ENCODE measurements at places on chromosomes 11 and 22.

GRCh38 chr11:13963169-13963948 is 836 bp downstream of the SPON1 start:
- DNase-seq, result peak; percentile 69

GRCh38 chr22:29108137-29108536 is 35.3 kb downstream of the KREMEN1 start:
- DNase-seq, result no peak

DNA sequence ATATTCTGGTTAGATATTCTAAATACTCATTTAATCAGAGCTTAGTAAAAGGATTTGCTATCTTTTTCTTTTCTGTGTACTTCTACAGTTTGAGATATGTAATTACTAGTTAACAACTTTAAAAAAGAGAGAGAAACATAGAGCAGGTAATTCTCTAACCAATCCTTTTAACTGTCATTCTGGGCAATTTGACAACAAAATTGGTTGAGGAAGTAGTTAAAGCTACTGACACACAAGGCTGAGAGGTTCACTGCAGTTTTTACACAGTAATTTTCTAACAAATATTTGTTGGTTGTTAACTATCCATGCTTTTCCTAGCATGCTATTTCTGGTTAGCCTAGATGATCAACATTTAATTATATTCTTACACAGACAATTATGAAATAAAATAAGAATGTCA is 3.6 kb downstream of the SOX6 start:
- no peak for DNase-seq

GRCh38 chr11:2383852-2384804 is 7.0 kb downstream of the CD81 start:
- no peak for DNase-seq

GRCh38 chr11:11641581-11641980 is 19.8 kb upstream of the GALNT18 start:
- no peak for DNase-seq

- peak; percentile 79 for DNase-seq
Observed at GRCh38 chr11:723120-723883, 17.3 kb downstream of the EPS8L2 start.

- DNase-seq, result no peak
Observed at GRCh38 chr11:116226731-116227130, 546.1 kb downstream of the BUD13 start.

GRCh38 chr11:72840780-72841179 is 26.6 kb downstream of the ATG16L2 start:
- no peak for DNase-seq

DNA sequence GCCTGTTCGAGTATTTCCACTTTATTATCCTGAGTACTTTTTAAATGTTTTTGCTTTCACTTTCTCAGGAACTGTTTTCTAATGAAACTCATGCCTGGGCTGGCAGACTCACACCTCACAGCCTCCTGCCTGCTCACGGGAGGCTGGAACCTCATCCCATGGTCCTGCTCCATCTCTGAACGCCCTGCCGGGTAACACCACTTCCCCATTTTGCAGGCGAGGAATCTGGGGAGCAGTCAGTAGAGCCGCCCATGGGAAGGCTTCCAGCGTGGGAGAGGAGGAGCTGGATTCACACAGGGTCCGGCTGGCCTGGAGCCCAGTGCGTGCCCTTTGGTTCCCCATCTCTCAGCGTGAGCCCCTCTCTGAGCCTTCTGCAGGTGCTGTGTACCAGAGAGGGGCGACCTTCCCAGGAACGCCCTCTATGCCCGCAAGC is 53.6 kb downstream of the SCUBE1 start:
- DNase-seq, result peak; percentile 62

DNA sequence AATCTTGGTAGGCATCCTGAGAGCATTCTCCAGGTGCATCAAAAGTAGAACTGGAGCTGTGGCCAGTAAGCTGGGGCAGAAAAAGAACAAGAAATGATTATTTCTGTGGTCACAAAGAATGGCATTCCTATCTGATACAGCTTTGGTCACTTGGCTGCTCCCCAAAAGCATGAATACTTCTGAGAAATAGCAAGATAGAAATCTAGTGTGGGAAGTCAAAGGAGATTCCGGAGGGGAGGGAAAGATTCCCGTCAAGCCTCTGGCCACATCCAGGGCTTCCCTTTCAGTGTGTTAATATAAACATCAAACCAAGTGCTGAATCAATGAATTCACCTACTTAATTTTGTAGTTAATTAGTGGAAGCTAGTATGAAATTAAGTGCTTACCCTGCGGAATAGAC is 1185.4 kb downstream of the LRRC4C start:
- no peak for DNase-seq

DNA sequence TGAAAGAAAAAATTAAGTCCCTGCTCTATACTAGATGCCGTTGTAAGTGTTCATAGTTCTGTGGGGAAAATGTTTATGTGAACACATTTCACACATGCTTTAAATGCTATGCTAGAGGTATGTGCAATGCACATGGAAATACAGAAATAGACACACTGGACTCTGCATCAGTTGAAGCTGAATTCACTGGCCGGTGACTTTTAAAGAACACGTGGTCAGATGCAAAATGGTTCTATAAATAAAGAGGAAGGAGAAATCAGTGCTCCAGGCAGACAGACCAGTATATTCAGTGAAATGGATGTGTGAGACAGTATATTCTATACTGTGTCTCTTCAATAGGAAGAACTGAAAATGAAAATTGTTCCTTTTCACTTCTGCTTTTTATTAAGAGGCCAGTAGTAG is 29.9 kb downstream of the TRPC6 start:
- peak; percentile 48 for DNase-seq

DNA sequence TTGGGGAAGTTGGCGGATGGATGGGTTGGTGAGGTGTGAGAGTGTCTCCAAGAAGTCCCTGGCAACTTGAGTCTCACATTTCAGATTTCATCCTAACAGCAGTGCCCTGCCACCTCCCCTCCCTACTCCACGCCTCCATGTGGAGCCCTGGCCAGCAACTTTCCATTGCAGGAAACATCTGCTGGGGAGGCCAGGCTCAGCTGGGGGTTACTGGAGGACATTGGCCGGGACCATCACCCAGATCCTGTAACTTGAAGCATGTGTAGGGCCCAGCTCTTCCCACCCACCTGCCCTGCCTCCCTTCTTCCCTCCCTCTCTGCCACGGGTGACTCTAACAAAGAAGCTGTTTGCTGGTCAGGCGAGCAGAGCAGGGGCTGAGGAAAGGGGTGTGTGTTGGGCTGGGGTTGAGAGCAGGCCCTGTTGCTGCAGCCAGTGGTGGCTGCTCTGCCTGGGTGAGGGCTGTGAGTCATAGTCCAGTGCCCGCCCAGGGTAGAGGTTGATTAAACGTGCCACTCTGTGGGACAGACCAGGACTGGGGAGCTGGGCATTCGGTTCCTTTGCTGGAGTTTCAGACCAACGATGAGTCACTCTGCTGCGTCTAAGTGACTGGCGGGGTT is 64.0 kb downstream of the SCN3B start:
- no peak for DNase-seq

GRCh38 chr11:73295241-73295995 is 12.7 kb upstream of the ARHGEF17 start:
- DNase-seq, result peak; percentile 88

GRCh38 chr11:45620243-45620642 is 45.2 kb downstream of the CHST1 start:
- no peak for DNase-seq

DNA sequence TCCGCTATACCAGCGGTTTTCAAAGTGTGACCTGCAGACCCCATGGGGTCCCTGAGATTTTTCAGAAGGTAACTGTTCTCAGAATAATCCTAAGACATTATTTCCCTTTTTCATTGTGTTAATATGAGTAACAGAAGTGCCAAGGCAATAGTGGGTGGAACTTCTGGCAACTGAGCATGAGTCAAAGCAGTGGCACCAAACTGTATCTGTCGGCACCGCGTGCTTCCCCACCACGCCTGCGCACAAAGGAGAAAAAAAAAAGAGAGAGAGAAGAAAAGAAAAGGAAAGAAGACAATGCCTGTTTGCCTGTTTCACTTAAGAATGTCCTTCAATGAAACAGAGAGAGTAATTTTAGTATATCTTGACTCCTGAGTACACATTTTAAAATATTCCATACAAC is 679.9 kb downstream of the OPCML start:
- no peak for DNase-seq

GRCh38 chr11:93519179-93519578 is 24.0 kb downstream of the SMCO4 start:
- DNase-seq, result no peak

GRCh38 chr11:18768472-18768901 is 23.1 kb downstream of the PTPN5 start:
- DNase-seq, result peak; percentile 53

GRCh38 chr22:31622980-31623379 is 39.0 kb downstream of the PISD start:
- no peak for DNase-seq

- DNase-seq, result no peak
Observed at GRCh38 chr11:109519253-109519652, 97.3 kb downstream of the C11orf87 start.

DNA sequence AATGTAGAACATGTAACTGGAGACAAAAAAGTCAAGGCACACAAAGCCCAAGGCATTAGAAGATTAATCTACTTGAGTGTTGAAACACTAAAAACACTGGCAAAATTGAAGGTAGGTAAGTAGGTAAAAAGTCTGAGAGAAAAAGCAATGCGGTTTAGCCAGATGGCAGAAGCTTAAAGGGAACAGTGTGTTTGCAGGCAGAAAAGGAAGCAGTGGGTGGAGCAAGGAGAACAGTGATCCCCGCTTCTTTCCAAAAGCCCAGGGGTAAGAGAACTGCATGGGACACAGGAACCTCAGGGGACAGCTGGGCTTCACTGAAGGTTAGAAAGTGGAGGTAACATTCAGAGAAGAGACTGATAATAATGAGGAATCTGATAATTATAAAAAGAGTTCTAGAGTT is 16.0 kb downstream of the MRE11 start:
- peak; percentile 18 for DNase-seq

- DNase-seq, result no peak
Observed at GRCh38 chr11:16956538-16957153, 57.6 kb downstream of the PLEKHA7 start.

DNA sequence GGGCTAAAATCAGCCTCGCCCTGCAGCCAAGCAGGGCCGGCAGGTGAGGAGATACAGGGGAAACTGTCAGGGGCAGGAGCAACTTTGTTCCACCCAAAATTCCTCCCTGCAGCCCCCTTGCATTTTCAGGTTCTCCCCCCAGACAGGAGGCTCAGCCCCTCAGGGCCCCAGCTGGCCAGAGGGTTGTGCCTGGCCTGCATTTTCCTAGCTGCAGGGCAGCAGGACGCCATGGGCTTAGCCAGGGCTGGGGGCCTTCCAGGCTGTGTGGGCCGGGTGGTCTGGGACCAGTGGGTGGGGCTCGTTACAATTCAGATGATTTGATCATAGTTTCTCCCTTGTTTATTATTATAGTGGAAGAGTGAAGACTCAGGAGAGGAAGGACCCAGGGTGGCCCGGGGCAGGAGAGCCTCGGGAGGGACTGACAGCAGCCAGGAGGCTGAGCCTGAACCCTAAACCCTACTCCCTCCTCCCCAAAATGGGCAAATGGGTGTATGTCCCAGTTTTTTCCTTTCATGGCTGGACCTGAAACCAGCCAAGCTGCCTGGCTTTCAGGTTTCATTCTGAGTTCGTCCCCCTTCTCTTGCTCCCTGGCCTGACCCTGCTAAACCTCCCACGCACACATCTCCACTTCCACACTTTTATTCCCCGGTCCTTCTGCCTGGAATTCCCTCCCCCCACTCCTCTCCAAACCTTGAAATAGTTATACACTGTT is 40.0 kb downstream of the AHNAK start:
- no peak for DNase-seq

Measured in suppressor macrophage (primary cell).